ENCODE measurements at places on chromosomes 3 and 15. TPM values are rescaled to one million over a fixed set of nuclear protein-coding genes. Genes with fewer than 3 reads are reported as not detected.

ARL13B gene
- total RNA-seq = 16.3 TPM

ECE2 gene
- total RNA-seq = not detected

GADL1 gene
- total RNA-seq = 1.1 TPM

FBXO45 gene
- 29.4 TPM for total RNA-seq

TP63 gene
- not detected for total RNA-seq

CCDC54 gene
- not detected for total RNA-seq

C15orf40 gene
- 12.2 TPM for total RNA-seq

CCNB2 gene
- 94.9 TPM for total RNA-seq

HRG gene
- total RNA-seq = not detected

PRKAR2A gene
- 89.9 TPM for total RNA-seq

SCG3 gene
- not detected for total RNA-seq

NRG4 gene
- total RNA-seq = not detected

SMAD6 gene
- total RNA-seq = 22.0 TPM

COL6A5 gene
- total RNA-seq = not detected

CRABP1 gene
- total RNA-seq = not detected

CD86 gene
- total RNA-seq = not detected

SLC22A14 gene
- 0.13 TPM for total RNA-seq

CALML4 gene
- total RNA-seq = 4.2 TPM

VWA5B2 gene
- not detected for total RNA-seq

Measured in thoracic aorta endothelial cell (primary cell).